ENCODE measurements at places on chromosomes 13 and 19.

- no peak for DNase-seq
Observed at GRCh38 chr19:5339198-5339949, 1.2 kb downstream of the PTPRS start.

GRCh38 chr19:14070268-14071050, 2.1 kb upstream of the MISP3 start:
- no peak for DNase-seq

DNA sequence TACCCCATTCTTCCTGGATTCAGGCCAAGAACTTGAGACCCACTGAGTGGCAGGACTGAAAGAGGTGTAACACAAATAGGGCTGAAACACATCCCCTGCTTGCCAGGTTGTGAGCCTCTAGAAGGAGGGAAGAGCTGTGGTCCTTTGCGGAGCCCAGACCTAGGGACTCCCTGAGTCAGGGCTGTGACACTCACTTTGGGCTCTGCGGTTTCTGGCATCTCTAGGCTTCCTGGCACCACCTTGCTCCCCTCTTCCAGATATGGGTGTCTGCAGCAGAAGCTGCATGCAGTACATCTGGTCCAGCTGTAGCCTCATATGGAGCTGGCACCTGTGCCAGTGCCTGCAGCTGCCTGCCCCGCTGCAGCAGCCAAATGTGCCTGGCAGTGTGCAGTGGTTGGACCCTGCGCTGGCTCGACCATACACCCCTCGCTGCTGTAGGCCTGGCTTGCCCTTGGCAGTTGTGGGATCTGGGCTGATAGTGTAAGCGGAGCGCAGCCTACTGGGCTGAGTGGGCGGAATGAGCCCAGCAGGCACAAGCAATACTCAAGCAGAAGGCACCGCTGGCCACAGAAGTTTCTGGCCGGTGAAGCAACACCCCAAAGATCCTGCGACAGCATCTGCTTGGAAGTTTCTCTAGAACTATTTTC, 290.4 kb downstream of the SLITRK6 start:
- no peak for DNase-seq

GRCh38 chr13:29845440-29846056, 4.9 kb downstream of the UBL3 start:
- DNase-seq = peak; percentile 32

DNA sequence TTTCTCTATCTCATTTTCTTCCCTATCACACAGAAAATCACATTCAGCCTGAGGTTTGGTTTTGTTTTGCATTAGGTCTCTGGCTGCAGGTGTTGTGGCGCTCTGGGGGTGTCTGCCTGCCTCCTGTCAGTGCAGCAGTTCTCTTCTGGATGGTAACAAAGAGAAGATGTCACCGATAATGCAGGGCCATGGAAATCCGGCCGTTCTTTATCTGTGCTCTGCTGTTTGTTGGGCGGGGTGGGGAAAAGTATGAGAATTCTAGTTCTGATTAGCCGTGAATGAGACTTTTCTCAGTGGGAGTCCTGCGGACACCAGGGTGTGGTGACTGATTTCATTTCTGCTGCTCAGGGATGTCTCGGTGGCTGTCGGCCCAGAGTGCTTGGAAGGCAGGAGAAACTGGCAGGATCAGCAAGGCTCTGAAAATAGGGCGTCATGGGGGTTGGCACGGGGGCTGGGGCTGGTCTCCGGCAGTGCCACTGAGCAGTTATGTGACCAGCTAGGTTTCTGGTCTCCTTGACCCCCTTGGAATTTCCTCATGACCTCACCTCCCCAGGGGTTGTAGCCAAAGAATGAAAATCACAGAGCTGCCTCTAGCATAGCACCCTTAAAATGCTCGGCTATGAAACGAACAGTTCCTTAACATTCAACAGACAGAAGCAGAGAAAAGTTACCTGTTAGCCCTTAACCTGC, 5.0 kb downstream of the RNF113B start:
- DNase-seq = peak; percentile 79

DNA sequence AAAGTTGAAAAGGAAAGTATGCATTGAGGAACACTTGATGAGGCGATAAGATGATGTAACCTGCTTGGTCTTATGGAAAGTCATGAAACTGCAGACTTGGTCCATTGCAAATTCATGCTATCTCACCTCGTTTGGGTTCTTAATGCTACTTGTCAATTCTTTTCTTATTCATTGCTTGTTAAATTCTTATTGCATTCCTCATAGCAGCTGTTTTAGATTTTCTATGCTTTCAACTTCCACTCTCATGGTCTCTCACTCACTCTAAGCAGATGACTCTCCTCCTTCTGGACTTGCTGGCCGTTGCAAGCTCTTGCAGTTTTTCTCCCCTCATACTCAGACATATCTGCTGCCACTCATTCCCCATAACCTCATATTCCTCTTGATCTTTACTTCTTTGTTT, 67.8 kb upstream of the CSNK1A1L start:
- DNase-seq = peak; percentile 92

GRCh38 chr13:40819797-40820315, 30.4 kb downstream of the SLC25A15 start:
- no peak for DNase-seq

DNA sequence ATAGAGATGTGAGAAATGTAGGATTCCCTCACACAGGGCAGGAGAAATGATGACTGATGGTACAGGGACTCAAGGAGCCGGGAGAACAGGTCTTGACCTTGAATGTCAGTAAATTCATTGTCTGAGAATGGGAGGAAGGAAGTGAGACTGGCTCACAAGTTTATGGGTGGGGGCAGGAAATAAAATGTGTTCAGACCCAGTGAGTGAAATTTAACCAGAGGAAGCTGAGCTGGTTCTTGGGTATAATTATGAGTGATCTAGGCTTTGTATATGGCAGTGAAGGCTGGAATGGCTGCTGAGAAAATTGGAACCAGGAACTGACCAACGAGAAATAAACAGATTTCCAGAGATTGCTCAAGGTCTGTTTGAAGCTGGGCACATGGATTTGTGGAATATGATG, 6.3 kb upstream of the IGSF23 start:
- peak; percentile 79 for DNase-seq

GRCh38 chr13:113400621-113401451, 36.9 kb upstream of the GRTP1 start:
- peak; percentile 57 for DNase-seq

DNA sequence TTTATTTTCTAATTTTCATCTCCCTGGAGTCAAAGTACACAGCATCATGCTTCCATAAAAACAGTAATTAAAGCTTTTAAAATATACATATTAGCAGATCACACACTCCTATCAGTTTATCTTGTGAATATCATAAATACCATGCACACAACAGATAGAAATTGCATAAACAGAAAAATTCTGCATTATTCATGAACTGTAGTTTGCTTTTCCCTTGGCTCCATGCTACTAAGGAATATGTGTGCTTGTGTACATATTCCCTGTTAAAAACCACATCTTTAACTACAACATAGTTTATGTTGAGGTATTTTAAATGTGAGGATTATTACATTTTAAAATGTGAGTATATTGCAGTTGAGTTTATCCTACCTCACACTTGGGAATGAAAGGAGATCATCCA, 193.5 kb downstream of the FGF14 start:
- no peak for DNase-seq

DNA sequence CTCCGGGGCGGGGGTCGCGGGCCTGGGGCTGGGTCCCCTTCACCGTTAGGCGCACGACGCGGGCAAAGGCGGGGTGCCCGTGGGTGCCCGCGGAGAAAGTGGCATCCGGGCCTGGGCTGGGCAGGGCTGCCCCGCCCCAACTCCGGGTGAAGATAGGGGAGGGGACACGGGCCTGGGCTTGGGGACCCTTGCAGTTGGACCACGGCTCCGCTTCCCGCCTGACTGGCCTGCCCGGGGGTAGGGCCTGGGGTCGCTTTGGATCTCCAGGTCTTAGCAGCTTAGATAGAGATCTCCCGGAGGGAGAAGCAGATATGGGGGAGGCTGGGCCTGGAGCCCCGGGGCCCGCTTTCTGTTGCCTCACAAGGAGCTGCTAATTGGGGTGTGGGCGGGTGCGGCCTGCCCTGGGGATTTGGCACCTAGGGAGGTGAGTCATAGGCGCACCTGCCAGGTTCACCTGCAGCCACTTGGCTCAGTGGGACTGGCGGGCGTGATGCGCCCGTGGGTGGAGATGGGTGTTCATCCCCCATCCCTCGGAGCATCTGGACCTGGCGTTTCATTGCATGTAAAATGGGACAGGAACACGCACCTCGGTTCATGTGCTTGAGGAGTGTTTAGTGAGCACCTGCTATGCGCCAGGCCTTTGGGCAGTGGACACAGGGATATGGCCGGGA, 585 bp downstream of the MAP1S start:
- DNase-seq = no peak

GRCh38 chr19:35347171-35347929, at the start of gene FFAR1:
FFAR1 (plus strand) TSS chr19:35347902; CDS start chr19:35351552, 3,650 bp downstream.
- no peak for DNase-seq

GRCh38 chr19:7109678-7110289, 40.3 kb downstream of the ZNF557 start:
- DNase-seq = peak; percentile 34

DNA sequence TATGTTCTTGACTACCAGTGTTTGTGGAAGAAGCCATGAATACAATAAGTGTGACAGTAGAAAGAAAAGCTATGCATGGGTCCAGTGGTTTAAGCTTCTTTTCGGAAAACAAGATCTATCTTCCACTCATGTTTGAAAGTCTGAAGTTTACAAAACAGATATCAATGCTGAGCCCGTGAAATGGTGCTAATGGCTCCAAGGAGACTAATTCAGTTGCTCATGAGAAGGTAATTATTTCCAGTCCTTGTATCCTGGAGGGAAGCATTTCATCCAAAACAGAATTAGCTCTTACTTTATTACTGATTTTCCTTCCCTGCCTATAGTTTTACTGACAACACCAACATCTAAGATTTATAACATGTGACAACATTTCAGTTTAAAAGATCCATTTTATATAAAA, 1364.9 kb downstream of the PCDH9 start:
- no peak for DNase-seq

DNA sequence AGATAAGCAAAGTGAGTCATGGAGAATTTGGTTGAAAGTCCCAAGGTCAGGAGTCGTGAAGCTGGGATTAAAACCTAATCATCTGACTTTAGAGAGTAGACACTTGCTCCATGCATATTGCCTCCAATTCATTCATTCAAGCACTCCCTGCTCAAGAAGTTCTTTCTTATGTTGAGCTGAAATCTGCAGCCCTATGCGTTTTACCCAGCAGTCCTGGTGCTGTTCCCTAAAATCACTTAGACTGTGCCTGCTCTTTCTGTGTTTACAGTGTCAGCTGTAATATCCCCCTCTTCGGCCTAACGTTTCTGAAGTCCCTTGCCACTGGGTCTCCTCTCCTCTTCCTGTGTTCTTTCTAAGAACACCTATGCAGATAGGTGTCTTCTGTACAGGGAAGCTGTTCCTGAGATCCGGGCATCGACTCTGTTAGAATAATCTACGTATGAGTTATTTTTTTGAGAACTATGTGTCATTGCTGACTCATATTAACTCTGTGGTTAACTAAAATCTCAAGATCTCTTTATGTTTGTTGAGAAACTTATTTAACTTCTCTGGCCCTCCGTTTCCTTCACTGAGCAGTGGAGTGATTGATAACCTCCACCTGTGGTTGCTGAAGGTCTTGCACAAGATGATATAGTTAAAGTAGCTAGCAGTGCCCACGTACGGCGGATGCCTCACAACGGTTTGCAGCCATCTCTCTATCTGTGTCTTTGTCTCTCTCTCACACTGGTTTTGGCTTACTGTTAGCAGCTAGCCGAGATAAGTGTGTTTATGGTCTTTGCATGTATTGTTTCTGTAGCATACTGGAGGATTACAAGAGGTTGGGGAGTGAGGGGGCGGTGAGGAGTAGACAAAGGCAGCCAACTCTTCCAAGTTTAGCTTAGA, 4.7 kb downstream of the ALOX5AP start:
- peak; percentile 74 for DNase-seq

- DNase-seq = peak; percentile 23
Observed at GRCh38 chr19:1343041-1343440, 40.7 kb upstream of the NDUFS7 start.

DNA sequence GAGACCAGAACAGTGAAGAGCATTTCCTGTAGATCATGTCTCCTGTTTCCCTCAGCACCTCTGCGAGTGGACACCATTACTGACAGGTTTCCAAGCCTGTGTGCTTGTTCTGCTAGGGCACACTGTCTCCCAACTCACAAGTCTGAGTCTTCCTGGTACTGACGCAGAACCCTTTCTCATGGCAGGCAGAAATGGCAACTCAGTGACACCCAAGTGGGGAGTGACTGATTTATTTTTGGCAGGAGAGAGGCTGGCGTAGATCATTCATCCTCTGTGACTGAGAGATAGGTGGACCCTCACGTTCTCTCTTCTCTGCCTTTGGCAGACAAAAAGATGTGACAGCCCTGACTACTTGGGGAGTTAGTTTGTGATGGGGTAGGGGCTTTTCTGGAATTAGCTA, 183.4 kb downstream of the RFC3 start:
- DNase-seq = no peak

GRCh38 chr13:94315188-94315587, 164.3 kb downstream of the DCT start:
- no peak for DNase-seq

GRCh38 chr13:80469105-80469852, 128.4 kb upstream of the SPRY2 start:
- no peak for DNase-seq

GRCh38 chr13:79492313-79492798, 11.4 kb downstream of the NDFIP2 start:
- DNase-seq = peak; percentile 21

- DNase-seq = no peak
Observed at GRCh38 chr13:48476215-48476614, 56.7 kb downstream of the RCBTB2 start.

DNA sequence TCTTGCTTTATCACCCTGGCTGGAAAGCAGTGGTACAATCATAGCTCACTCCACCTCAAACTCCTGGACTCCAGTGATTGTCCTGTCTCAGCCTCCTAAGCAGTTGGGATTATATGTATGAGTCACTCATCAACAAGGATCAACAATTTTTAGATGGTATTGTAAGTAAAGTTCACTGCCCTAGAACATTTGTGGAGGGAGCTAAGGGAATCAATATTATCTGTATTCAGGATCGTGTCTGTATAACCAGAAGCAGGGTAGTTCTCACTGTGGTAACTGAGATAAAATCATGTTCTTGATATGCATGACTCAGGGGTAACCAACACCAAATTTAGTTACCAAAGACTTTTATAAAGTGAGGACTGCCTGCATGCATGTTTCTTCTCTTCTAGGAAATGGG, 27.0 kb downstream of the ZMYM5 start:
- DNase-seq = peak; percentile 17

GRCh38 chr13:44096901-44097300, 217.2 kb downstream of the LACC1 start:
- DNase-seq = no peak

- DNase-seq = peak; percentile 17
Observed at GRCh38 chr13:20064128-20064527, 96.7 kb downstream of the GJA3 start.

DNA sequence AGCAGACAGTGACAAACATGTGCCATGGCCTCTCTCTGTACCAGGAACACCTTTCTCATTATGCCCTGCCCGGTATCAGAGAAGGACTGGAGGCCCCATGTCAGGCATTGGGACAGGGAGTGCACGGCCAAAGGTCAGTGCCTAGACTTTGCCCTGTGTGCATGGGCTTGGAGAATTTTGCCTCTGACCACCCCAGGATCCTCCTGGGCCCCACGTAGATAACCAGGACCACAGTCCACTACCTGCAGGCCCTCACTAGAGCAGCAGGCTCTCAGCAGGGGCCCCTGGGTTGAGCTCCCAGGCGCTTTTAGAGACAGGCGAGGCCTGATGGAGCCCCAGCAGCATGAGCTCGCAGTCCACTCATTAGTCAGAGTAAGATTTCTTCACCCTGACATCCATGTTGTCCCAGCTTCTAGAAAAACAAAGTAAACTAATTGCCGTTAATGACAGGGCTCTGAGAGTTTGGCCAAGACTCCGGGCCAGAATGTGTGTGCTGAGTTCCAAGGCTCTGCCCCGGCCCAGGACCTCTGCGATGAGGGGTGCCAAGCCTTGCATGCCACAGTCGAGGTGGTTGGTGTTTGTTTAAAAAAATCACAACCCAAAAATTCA, 42.7 kb downstream of the CAPN12 start:
- DNase-seq = no peak

Measured in EH (cell line).